ENCODE measurements at places on chromosomes 16 and 17.

- DNase-seq, result no peak
These were observed 18.8 kb downstream of the LGALS3BP start for GRCh38 chr17:78960928-78961327.

DNA sequence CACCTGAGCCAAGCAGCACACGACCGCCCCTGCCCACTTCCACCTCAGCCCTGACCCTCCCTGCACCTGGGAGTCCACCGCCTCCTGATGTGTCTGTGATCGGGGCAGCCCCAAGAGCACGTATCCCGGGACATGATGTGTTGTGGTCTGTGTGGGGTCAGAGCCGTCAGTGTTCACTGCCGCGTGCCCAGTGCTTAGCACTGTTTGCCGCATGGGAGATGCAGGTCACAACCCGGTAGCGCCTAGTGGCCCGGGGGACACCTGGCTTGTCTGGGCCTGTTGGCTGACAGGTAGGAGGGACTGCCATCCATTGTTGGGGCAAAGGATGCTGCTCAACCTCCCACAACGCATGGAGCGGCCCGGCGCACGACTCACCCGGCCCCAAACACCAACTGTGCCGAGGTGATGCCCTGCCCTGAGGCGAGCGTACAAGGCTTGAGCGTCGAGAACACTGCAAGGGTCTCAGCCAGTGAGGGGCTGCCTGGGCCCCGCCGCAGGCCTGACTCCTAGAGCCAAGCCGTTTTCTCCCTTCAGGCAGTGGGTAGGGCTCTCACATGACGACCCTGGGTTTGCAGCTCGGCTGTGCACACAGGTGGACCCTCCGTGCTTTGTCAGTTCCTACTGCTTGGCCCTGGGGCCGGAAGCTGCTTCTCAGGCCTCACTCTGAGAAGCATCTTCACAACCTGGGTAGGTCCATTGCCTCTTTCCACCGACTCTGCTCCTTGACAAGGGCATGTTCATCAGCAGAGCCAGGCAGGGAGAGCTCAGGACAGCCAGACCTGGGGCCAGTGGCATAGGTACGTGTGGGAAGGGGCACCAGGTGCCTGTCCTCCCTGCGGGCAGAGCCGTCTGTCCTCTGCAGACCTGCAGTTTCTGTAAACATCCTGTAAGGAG lies 5.9 kb upstream of the C16orf95 start:
- DNase-seq, result no peak

DNA sequence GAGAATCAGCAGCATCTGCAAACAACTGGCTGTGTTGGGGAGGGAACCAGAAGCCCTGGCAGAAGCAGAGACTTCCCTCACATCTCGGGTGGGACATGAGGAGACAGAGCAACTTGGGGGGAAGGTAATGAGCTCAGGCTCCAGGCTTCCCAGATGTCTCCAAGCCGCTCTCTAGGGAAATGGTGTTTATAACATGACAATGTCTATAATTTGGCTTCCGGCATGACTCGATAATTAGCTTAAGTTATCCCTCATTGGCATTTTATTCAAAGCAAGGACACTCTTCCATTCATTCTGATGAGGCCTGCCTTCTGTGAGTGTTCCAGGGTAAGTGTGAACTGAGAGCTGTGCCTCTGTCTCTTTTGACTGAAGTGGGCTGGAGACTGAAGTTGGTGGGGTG lies 14.7 kb upstream of the MLLT6 start:
- no peak for DNase-seq

DNA sequence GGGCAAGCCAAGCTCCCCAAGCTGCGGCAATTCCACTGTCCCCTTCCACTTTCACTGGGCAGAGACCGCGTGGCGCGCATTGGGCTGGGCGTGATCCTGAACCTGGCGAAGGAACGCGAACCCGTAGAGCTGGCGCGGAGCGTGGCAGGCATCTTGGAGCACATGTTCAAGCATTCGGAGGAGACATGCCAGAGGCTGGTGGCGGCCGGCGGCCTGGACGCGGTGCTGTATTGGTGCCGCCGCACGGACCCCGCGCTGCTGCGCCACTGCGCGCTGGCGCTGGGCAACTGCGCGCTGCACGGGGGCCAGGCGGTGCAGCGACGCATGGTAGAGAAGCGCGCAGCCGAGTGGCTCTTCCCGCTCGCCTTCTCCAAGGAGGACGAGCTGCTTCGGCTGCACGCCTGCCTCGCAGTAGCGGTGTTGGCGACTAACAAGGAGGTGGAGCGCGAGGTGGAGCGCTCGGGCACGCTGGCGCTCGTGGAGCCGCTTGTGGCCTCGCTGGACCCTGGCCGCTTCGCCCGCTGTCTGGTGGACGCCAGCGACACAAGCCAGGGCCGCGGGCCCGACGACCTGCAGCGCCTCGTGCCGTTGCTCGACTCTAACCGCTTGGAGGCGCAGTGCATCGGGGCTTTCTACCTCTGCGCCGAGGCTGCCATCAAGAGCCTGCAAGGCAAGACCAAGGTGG lies 9.8 kb downstream of the SARM1 start:
- DNase-seq, result no peak

DNA sequence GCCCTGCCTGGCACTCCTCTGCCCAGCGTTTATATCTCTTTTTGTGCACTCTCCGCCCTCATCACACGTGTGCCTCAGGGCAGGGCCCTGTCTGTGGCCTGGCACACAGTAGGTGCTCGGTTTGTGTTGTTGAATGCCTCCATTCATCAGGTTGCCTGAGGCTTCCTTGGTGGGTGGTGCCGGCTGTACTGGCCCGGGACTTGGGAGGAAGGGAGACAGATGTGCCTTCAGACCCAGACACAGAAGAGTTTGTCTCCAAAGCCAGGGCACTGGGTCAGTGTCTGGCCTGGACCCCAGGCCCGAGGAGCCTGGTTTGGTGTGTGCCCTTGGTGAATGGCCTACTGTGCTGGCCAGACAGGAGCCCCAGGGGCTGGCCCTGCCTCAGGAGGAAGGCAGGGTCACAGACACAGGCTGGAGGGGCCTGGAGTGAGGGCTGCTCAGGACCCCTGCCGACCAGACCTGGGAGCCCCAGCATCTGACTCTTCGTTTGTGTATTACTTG lies 71.6 kb downstream of the RAI1 start:
- no peak for DNase-seq

- DNase-seq, result no peak
These were observed 145.7 kb downstream of the ZFHX3 start for GRCh38 chr16:72902206-72902605.

DNA sequence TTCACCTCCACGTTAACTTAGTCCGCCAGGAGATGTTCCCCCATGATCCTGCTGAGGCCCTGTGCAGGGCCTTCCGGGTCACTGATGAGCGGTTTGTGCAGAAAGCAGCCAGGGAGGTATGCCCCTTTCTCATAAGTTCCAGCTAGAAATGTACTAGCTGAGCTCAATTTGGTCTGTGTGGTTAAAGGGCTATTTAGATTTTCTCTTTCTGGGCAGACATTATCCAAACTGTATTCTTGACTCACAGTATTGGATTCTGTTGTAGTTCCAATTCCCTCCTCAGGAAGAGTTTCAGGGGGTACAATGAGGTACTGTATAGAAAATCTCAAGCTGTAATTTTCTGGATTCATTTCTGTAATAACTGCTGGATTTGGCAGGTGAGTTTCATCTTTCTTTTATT lies 137.1 kb downstream of the TRIM37 start:
- no peak for DNase-seq

DNA sequence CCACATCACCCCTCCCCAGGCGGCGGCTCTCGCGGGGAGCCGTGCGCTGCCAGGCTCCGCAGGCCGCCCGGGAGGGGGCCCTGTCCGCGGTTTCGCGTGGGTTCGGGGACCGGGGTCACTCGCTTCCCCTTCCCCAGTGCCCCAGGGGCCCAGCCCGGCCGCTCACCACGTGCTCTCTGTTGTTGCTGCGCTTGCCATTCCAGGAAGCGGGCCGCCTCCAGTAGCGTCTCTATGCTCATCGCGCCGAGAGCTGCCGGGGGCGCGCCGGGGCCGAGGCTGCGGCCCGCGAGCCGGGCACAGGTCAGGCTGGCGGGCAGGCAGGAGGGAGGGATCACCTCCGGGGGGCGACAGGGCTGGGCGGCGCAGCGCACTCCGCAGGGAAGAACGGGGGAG lies 390 bp downstream of the MNT start:
- no peak for DNase-seq

DNA sequence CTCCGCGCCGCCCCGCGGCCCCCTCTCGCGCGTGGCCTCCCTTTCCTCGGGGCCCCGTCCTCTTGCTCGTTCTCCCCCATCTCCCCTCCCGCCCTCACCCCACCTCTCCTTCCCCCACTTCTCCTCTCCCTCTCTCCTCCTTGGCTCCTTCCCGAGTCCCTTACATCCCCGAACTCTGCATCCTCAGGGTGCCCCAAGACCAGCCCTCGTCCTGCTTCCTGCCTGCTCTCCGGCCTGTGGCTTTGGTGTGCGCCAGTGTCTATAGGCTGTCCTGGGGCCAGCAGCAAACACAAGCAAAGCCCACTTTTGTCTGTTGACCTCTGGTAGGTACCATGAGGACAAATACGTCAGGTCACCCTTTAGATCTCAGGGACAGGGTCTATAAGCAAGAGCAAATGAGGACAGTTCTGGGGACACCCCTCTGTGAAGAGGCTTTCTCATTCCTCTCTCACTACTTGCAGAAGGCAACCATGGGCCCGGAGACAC lies 284 bp upstream of the COPZ2 start:
- DNase-seq, result no peak

GRCh38 chr16:20347666-20348364 lies 4.7 kb downstream of the UMOD start:
- DNase-seq, result no peak

GRCh38 chr16:82384017-82384416 lies 214.0 kb upstream of the MPHOSPH6 start:
- no peak for DNase-seq

GRCh38 chr16:83187405-83187804 lies 560.6 kb downstream of the CDH13 start:
- no peak for DNase-seq

GRCh38 chr17:63414222-63414621 lies 31.9 kb downstream of the CYB561 start:
- no peak for DNase-seq

DNA sequence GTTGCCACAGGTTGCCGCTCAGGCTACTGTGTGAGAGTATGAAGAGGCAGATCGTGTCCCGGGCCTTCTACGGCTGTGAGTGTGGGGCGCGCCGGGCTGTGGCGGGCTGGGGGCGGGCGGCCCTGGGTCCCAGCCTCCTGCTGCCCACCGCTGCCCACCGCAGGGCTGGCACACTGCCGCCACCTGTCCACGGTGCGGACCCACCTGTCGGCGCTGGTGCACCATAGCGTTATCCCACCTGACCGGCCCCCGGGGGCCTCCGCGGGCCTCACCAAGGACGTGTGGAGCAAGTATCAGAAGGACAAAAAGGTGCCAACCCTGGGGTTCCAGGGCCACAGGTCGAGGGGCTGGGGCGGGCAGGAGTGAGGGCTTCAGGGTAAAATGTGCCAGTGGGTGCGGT lies 28.7 kb downstream of the MNT start:
- no peak for DNase-seq

DNA sequence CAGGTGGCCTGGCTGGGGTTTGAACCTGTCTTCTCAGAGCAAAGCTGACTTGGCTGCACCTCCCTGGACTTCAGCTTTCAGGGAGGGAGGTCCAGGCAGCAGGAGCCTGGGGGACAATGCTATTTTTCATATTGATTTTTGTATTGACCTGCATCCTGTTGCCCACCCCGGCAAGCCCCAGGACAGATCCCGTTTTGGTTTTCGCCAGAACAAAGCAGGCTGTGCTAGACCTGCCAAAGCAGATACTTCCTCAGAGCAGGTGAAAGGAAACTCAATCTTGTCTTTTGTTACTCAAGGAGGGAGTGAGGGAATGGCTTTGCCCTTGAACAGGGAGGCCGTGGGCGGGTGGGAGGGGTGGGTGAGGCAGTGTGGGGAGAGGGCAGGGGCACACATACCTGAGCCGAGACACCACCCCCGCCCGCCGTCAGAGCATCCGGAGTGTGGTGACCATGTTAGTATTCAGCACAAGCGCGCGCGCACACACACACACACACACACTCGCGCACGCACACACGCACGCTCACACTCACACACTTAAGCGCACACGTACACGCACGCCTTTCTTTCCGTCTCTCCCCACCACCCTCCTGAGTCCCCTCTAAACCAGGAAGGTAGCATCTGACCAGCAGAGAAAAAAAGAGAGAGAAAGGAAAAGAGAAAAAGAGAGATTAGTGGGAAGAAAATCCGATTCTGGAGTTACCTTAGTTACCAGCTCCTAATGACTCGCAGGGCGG lies 59.5 kb downstream of the RAI1 start:
- no peak for DNase-seq

DNA sequence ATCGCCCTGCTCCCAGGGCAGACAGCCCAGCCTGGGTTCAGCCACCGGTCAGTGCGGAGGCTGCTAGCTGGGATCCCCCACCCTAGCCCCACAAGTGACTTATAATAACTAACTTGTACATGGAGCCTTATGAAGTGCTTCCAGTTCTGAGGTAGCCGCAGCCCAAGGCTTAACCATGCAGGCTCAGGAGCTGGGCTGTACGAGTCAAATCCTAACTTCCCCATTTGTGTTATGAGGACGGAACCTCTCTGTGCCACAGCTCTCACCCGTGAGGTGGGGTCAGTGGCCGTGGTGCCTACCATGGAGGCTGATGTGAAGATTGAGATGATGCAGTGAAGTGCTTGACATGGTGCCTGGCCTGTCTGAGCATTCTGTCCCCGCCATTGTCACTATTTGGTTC lies 27.8 kb upstream of the GOSR2 start:
- DNase-seq, result no peak

DNA sequence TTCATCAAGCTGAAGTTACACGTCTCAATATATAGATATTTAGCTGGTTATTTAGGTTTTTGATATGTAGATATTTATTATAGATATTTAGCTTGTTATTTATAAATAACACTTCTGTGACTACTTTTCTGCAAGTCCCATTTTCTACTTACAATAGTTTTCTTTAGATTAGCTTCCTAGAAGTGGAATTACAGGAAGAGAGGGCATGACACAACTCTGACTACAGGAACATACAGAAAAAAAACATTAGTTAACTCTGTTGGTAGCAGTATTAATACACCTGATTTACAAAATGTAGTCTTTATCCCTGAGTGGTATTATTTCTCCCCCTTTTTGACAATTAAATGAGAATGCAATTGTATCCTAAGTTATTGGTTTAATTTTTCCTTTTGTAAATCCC lies 21.2 kb upstream of the CCL1 start:
- DNase-seq, result no peak

DNA sequence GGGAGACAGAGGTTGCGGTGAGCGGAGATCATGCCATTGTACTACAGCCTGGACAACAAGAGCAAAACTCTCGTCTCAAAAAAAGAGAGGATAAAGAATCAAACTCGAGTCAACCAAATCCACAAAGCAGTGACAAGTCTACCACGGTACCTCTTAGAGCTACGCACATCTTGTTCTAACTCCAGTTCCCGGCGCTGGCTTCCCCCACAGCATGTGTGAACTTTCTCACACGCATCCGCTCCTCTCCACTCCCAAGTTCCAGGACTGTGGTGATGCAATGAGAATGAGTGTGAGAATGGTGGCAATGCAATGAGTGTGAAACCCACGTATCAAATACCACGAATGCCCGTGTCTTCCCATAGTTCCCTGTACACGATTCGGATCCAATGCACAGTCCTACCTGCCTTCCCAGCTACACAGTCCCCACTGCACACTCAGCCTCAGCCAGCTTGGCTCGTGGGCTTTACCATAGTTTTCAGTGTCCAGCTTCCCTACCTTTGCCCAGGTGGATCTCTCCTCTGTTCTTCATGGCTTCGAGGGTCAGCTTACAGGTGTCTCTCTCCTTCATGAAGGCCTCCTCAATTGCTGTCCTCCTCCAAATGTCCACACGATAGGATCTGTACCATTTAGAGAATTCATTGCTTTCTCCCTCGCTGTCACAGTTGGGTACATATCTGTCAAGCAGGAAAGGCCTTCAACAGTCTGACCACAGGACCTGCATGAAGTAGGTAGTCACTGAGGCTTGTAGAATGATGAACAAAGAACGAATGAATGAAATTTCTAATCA lies 9.2 kb upstream of the P2RX5 start:
- no peak for DNase-seq

Data from stimulated activated CD4-positive, alpha-beta T cell treated with anti-CD3 and anti-CD28 coated beads, Interleukin-1b, Interleukin-23, amount 100 ng/mL, for 1 hour (primary cell).